D721Med (cell line): ENCODE measurements at places on chromosomes 2 and 18.
A peak's percentile ranks its signal among the peaks of the same experiment; 100 is the strongest.

GRCh38 chr2:17059458-17059857 is 393.8 kb upstream of the CYRIA start:
- no peak for DNase-seq

DNA sequence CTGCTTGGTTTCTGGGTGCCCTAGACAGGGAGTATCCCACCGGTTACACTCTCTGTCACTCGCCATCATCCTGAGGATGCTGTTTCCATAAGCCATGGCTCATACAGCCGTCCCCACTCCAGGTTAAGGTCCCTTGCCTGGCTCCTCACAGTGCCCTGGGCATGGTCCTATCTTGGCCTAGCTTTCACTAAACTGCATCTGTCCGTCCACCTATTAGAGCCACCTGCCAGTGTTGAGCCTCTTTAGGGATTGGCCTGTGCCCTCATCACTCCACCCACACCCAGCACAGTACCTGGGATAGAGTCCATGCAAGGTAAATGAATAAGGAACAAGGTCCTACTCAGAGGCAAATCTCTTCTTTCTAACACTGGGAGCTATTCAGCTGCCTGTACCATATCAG is 320.1 kb downstream of the GBX2 start:
- no peak for DNase-seq

DNA sequence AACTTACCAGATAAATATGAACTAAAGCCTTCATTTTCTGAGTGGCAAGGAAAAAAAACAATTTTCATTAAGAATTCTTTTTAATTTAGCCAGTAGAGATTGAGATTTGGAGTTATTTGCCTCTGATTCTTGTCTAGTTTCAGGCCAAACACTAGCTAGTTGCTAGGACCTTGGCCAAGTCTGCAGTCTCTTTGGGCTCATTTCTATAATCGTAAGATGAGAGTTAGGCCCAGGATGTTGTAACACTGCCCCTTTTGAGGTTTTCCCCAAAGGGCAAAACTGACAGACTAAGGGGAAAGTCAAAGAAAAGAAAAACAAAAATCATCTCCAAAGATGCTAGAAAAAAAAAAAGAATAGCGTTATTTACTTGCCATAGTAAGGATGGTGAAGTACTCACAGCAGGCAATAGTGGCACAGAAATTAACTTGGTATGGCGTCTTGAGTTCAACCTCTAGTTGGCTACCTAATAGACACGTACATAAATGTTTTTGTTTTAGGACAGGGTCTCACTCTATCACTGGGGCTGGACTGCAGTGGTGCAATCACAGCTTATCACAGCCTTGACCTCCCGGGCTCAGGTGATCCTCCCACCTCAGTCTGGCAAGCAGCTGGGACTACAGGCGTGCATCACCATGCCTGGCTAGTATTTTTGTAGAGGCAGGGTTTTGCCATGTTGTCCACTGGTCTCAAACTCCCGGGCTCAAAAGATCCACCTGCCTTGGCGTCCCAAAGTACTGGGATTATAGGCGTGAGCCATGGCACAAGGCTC is 23.0 kb upstream of the ADAM17 start:
- DNase-seq = no peak

GRCh38 chr18:59810183-59810582 is 89.6 kb upstream of the PMAIP1 start:
- DNase-seq = no peak

GRCh38 chr2:34737146-34737545 is 1138.0 kb upstream of the FAM98A start:
- no peak for DNase-seq

- no peak for DNase-seq
Measured at GRCh38 chr2:58378152-58378551, 137.0 kb upstream of the FANCL start.

DNA sequence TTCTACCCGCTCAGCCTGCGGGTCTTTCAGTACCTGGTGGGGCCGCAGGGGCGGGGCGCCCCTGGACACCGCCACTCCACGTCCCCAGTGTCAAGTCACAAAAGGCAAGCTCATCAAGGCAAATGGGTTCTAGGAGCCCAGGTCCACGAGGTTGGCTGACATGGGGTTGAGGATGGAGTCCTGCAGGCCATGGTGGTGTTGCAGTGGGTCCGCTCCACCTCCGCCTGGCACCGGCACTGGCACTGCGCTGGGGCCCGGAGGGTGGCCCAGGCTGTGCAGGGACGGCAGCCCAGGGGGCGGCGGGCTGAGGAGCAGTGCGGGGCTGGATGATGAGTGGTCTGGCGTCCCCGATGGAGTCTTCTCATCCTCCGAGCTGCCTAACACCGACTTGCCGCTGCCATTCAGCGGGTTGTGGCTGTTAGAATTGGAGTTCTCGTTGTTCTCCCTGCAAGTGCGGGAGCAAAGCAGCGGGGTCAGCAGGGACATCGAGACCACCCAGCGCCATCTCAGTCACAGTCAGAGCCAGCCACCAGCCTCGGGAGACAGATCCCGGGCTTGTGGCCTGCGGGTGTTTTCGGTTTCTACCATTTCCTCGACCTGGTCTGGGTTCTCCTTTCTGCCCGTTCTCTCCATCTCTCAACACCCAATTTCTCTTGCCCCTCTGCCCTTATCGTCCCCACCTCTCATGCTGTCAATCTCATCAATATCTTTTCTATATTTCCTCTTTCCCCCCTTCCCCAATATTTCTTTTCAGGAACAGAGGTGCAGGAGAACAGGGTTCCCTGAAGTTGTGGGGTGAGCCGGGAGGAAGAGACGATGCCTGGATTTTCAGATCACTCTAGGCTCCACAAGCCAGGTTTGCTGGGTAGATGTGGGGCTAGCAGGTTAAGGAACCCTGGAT is 3.0 kb downstream of the SIX2 start:
- DNase-seq = no peak

DNA sequence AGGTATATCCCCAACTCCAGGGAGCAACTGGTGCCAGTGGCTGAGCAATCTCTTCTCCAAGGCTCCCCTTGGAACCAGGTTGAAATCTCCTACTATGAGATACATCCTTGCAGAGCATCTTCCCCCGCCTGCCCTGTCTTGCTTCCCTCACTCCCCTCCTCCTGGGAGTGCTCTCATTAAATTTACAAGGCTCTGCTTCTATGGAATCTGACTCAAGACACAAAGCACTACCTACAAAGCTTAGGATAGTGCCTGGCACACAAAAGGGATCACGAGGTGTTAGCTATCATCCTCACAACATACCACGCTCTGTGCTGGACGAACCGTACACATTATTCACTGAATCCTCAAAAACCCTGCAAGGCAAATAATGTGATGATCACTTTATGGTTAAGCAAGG is 121.6 kb downstream of the GALNT14 start:
- DNase-seq = no peak

GRCh38 chr2:215982465-215982875 is 30.9 kb downstream of the MREG start:
- no peak for DNase-seq

- DNase-seq = peak; percentile 74
Measured at GRCh38 chr2:74514368-74515270, at the start of gene TLX2. Gene TLX2, plus strand, starts transcription at chr2:74514450. Its CDS starts 357 bp downstream, at chr2:74514807.

GRCh38 chr2:73260338-73260984 is 23.8 kb downstream of the FBXO41 start:
- DNase-seq = peak; percentile 72
